ENCODE measurements at places on chromosomes 11 and 22.

DNA sequence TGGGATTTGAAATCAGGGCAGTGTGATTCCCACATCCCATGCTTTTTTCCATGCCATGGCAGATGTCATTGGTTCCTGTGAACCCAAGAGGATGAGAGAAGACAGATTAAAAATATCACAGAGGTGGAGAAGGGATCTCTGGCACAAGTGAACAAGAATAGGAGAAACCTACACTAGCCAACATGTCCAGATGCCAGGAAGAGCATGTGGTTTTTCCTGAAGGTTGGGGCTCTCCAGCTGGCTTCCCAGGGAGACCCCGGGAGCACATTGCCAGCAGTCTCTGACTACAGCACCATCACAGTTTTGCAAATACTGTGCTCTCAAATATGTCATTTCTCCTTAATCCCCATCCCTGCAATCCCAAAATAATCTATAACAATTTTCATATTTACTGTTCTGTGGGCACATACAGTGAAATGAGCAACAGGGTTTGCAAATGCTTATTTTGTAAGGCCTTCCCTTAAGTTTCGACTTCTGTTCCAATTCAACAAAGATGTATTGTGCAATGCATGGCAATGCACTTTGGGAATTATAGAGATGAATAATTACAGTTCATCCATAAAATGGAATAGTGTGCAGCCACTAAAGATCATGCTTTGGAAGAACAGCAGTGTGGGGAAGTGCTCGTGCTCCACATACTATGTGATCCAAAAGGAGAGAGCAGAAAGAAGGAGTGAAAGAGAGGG lies 4.8 kb downstream of the ANKK1 start:
- DNase-seq, result no peak

DNA sequence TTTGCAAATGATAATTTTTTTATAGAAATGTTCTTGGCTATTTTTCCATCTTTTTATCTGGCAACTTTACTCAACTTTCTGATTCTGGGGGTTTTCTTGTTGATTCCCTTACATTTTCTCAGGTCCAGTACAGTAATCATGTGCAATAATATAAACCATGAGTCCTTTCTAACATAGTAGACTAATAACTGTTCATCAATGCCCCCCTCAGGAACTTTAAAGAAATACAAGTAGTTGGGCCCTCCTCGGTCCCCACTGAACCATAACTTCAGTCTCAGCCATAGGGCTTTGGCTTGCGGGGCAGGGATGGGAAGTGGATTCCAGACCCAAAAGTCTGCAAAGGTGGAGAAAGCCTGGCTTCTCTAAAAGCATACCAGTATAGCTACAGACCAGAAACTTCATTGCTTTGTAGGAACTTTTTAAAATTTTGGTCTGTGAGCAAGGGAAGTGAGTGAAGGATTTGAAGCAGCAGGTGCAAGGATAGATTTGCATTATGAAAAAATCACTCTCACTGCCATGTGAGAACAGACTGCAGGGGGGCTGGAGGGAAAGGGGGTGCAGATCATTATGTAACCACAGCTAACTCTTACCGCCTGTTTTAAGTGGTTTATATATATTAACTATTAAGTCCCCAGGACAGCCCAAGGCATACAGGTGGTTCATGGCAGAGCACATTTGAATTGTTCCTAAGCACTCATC lies 10.4 kb upstream of the TUB start:
- no peak for DNase-seq

- DNase-seq, result no peak
These were observed 65.5 kb upstream of the TTC12 start for GRCh38 chr11:113248702-113249490.

DNA sequence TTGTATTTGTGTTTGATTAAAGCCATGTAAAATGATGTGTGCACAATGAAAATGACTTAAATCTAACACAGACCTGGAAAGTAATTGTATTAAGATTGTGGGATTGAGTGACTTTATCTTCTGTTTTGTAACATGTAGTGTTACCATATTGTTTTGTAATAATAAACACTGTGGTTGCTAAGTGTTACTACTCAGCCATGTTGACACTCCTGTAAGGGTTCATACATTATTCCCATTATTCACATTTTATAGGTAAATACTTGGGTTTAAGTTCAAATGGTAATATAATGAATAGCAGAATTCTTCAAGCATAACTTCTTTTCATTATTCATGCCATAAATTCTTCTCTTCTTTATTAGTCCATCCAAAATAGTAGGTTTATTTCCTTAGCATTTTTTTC lies 69.0 kb downstream of the ZC3H12C start:
- no peak for DNase-seq

DNA sequence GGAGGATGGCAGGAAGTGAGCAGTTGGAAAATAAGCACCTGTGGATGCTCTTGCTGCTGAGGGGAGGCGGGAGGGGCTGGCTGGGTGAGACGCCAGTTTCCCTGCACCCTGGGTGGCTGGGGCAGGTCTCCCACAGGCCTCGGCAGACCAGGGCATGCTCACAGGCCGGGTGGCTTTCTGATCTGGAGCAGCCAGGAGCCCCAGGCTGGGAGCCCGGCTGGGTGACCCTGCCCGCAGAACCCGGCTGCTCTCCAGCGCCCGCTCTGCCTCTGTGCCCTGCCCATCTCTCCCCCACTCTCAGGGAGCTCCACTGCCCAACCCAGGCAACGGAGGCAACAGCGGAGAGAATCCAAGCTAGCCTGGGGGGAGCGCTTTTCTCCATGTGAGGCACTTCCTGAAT lies 24.6 kb downstream of the DCPS start:
- no peak for DNase-seq

GRCh38 chr11:74321487-74322188 lies 10.2 kb upstream of the P4HA3 start:
- no peak for DNase-seq

- DNase-seq, result no peak
These were observed 11.2 kb downstream of the EIF4G2 start for GRCh38 chr11:10797531-10797930.

- no peak for DNase-seq
These were observed 5.6 kb downstream of the GAL start for GRCh38 chr11:68689737-68690625.

GRCh38 chr11:84384731-84385130 lies 1098.6 kb upstream of the CCDC90B start:
- no peak for DNase-seq

DNA sequence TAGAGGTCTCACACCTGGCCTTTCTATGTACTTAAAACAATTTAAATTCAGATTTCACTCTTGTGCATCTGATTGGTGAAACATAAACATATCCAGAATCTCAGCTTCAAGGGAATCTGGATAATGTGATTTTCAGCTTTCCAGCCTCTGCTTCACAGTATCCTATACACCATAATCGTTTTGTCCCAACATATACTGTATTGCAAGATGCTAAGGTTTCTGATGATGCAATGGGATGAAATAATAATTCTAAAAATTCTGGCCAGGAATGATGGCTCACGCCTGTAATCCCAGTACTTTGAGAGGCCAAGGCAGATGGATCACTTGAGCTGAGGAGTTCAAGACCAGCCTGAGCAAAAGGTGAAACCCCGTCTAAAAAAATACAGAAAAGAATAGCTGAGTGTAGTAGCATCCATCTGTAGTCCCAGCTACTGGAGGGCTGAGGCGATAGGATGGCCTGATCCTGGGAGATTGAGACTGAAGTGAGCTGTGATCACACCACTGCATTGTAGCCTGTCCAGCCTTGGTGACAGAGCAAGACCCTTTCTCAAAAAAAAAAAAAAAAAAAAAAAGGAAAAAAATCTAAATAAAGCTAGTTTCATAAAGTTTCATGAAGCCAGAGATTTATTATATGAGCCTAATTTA lies 41.0 kb upstream of the CTSC start:
- no peak for DNase-seq

DNA sequence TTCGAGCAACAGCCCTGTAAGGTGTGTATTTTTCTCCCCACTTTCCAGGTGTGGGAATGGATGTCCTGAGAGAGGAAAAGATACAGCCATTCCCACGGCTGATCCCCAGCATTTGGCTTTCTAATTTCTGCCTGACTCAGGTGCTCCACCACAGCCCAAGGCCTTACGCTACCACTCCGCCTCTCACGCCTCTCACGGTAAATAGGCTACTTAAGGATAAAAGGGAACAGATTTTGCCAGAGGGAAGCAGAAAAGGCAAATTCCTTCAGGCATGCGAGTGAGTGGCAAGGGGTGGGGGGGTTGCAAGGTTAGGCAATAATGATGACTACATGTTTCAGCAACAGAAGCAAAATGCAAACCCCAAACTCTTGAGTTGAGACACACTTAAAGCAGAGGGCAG lies 9.2 kb downstream of the PVALB start:
- no peak for DNase-seq

GRCh38 chr11:33520112-33520511 lies 180.5 kb downstream of the C11orf91 start:
- DNase-seq, result no peak

DNA sequence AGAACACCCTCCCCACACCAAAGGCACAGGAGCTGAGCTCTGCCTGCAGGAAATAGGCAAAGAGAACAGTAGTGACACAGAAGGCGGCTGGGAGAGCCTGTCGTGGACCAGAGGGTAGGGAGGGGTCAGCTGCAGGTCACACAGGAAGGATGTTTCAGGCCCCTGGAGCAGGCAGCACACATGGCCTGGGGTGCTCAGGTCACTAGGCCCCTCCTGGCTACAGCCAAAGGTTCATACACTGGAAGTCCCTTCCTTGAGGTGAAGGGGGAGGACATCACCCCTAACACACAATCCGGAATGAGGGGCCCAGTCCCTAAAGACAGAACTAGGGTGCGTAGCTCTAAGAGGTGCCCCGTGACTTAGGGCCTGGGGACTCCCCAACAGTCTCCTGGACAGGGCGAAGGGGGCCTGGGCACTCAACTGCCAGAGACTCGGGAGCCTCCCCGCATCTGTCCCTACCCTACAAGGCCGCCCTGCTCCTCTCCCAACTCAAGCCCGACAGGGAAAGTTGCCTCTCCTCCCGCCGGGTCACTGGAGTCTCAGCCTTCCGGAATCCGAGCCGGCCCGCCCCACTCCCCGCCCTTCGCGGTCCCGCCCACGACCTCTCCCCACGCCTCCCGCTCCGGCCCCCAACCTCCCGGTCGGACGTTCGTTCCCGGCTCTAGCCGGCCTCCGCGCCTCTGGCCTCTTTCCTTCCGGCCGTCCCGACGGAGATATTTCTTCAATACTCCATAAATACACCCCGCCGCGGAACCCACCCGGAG lies at the start of gene CYB5R2:
TSS of gene CYB5R2 (minus strand) at position 541 of the 764 bp plus-strand sequence. CDS start 675 bp downstream, outside the sequence.
- no peak for DNase-seq

GRCh38 chr11:83312430-83312829 lies 26.3 kb upstream of the CCDC90B start:
- no peak for DNase-seq

DNA sequence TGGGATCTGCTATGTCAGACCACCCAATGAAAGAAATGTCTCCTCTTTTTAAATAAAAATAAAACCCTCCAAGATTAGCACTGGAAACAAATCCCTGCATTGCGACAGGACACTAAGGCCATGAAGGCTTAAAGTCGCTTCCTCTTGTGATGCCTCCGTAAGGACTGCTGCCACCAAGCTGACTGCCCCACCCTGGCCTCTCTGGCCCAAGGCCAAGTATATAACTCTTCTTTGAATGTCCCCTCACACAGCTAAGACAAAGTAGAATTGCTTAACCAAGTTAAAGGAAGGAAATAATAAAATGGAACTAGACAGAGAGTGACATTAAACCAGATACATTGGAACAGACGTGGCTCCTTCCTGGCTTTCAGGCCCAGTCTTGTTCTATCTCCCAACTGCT lies 7.5 kb upstream of the NRGN start:
- no peak for DNase-seq

GRCh38 chr11:130827451-130828377 lies 88.6 kb downstream of the SNX19 start:
- no peak for DNase-seq

DNA sequence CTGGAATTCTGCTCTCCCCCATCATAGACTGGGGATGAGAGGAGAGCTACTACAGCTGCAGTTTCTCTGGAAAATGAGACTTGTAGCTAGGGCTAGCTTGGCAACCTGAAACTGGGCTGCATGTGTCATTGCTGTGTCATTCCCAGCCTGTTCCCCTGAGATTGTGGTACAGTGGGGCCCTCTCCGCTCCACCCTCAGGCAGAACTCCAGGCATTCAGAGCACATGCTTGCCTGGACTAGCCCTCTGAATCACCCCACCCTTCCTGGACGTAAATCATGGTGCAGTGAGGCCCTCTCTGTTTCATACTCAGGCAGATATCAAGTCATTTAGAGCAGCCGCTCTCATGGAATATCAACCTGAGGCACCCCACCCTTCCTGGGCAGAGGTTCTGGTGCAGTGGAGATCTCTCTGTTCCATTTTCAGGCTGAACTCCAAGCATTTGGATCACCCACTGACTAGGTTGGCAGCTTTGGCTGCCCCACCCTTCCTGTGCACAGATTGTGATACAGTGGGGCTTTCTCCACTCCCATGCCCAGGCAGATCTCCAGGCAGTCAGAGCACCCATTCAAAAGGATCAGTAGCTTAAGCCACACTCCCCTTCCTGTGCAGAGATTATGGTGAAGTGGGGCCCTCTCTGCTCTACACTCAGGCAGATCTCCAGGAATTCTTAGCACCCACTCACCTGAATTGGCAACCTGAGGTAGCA lies 274.4 kb downstream of the C11orf87 start:
- no peak for DNase-seq

DNA sequence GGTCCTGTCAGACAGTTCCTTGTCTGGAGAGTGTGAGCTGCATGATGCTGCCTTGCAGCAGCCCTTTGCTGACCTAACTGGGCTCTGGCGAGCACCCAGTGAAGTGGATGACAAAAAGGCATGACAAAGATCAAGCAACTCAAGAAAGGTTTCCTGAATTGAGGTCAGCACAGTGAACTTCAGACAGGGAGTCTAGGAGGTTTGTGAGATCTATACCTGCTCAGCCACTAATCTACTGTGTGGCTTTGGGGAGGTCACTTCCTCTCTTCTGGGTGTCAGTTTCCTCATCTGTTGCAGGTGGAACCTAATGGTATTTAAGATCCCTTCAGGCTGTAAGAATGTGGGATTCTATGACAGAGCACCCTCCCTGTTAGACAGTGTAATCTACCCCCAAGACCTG lies 213.9 kb upstream of the NARS2 start:
- DNase-seq, result no peak

DNA sequence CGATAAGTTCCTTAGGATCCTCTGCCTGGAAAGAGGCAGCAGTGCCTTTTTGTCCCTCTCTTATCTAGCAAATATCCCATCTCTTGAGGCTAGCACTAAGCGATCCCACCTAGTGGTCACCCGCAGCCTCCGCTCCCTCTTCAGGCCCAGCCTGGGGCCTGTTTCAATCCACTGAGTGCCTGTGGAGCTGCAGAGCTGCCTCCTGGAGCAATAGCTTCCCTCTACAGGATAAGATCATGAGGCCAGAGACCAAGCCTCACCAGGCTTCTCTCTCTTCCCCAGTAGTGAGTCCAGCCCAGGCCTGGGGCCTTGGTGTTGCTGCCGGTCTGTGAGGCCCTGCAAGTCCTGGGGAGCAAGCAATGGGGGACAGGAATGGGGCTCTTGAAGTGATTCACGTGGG lies 65.8 kb downstream of the SLC22A12 start:
- no peak for DNase-seq

- no peak for DNase-seq
These were observed 13.4 kb downstream of the VWCE start for GRCh38 chr11:61281581-61282250.

- no peak for DNase-seq
These were observed 20.5 kb downstream of the TST start for GRCh38 chr22:36998620-36999351.

- no peak for DNase-seq
These were observed 32.5 kb downstream of the RTL6 start for GRCh38 chr22:44465563-44465962.

Data from GOT3 (cell line).